ENCODE measurements at places on chromosomes 1 and 21.

- DNase-seq = no peak
Observed at GRCh38 chr21:28247454-28248020, 745.1 kb downstream of the LTN1 start.

GRCh38 chr1:215044151-215044550 lies 38.4 kb upstream of the KCNK2 start:
- DNase-seq = no peak

GRCh38 chr1:200124309-200124708 lies 96.8 kb downstream of the NR5A2 start:
- DNase-seq = no peak

DNA sequence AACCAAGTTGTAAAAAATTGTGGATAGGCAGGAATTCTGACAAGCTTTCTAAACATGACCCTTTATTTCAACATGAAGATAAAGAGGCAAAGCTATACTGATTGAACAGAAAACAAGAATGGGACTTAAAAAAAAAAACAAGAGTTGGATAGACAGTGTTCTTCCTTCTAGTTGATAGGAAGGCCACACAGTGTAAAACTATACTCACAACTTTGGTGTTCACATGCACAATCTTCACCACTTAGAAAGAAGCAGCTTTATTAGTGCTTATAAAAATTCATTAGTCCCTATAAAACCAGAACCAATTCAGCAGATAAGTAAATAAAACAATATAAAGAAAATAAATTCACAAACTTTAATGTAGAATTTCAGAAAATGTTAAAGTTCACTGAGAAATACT lies 101.8 kb downstream of the AKT3 start:
- DNase-seq = no peak

GRCh38 chr1:54017979-54018378 lies at the start of gene LDLRAD1:
Gene LDLRAD1 (minus strand): TSS chr1:54018186. CDS start chr1:54018112, 74 bp downstream.
- no peak for DNase-seq

DNA sequence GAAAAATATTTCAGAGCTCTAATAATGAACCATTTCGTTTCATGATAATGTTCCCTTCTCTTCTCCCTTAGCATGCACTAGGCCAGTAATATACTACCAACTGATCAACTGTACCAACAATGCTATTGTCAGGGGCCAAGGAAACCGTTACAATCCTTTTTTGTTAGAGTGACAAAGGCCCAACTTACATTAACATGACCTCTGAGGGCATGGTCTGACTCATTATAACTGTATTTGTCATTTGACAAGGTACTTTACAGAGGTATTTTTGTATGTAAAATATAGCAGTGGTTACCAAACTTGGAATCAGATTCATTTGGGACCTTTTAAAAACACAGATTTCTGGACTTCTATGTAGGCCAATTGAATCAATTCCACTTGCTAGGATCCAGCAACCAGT lies 102.6 kb upstream of the RRP15 start:
- no peak for DNase-seq

GRCh38 chr1:239870194-239870593 lies 221.5 kb upstream of the FMN2 start:
- DNase-seq = no peak

GRCh38 chr1:82979593-82980236 lies 1019.2 kb downstream of the TTLL7 start:
- DNase-seq = no peak

DNA sequence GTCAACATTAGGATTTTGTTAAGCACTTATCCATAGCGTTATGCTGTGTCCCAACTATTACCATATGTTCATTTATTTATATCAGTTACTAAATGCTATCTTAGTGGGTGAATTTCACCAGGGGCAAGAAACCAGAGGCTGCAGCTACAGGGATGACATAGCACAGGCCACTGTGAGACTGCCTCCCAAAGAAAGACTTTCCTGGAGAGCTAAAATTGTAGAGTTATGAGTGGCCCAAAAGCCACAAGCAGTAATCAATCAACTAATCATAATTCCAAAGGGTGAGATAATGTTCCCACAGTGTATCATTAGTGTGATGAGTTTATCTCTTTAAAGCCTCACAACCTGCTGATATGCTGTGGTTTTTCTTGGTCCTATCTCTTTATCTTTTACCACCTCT lies 3.8 kb upstream of the TGFB2 start:
- DNase-seq = peak; percentile 38

DNA sequence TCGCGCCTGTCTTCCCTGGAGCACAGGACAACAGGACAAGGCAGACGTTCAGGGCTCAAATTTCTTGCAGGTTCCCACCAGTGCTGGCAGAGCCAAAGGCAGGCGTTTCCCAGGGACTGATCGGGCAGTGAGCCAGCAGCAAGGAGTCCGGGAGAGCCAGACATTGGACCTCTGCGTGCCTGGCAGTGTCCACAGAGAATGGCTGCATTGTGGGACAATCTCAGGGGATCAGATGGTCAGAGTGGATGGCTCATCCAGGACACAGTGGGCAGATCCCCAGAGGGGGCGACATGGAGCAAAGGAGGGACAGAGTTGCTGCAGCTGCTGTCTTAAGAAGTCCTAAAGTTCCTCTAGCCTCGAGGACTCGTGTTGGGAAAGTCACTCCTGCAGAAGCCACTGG lies 4.6 kb downstream of the TMEM63A start:
- peak; percentile 25 for DNase-seq

DNA sequence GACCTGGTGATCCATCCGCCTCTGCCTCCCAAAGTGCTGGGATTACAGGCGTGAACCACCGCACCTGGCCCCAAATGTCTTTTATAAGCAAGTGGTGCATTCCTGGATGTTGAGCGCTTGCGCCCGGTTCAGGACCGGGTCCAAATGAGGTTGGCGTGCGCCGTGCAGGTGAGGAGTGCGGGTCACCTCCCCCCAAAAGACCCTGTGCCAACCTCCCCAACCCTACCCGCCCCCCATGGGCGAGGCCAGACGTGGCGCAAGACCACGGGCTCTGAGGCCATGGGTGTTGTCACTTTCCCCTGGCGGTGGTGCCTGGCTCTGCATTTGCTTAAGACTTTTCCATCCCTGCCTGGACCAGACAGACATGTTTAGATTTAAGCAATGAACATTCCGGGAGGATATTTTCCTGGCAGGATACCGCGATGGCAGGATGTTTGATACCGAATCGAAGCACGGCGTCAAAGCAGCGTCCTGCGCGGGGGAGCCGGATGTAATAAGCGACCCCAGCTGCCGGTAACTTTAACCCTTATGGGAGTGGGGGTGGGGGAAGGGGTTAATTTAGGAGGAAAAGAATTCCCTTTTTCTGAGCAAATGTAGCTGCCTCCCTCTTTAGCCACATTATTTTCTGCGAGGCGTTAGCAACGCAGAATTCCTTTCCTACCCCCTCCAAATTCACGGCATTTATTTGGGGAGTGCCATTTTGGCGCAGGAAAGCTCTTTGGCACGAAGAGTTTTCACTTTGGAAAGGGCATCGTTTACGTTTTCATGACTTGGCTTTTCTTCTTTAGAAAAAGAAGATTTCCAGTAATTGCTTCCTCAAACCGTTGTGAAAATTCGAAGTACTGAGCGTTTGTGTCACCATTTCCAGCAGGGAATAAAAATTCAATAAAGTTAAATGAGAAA lies 27.8 kb upstream of the RNF187 start:
- peak; percentile 83 for DNase-seq

- no peak for DNase-seq
Observed at GRCh38 chr1:228989176-228989575, 253.9 kb downstream of the RHOU start.

- DNase-seq = peak; percentile 98
Observed at GRCh38 chr1:56578963-56579875, at the start of gene PLPP3. Gene PLPP3 (minus strand): TSS chr1:56579563. CDS start chr1:56579016, 547 bp downstream.

DNA sequence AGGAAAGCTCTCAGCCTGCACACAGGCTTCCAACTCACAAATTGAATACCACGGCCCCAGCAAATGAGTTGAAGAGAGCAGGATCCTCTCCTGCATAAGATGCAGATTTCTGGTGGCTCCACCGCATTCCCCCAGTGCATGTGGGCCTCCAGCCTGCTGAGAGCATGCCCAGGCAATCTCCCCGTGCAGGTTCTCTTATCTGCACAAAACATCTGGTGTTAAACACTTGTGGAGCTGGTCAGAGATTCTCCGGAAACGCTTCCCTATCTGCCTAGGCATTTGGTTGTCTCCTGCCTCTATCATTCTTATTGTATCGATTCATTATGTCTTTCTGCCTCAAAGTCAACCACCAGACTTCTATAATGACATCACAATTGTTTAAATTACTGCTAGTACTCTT lies 1349.0 kb upstream of the B3GALT2 start:
- DNase-seq = peak; percentile 27

GRCh38 chr1:203287109-203287893 lies 18.0 kb upstream of the BTG2 start:
- DNase-seq = no peak

DNA sequence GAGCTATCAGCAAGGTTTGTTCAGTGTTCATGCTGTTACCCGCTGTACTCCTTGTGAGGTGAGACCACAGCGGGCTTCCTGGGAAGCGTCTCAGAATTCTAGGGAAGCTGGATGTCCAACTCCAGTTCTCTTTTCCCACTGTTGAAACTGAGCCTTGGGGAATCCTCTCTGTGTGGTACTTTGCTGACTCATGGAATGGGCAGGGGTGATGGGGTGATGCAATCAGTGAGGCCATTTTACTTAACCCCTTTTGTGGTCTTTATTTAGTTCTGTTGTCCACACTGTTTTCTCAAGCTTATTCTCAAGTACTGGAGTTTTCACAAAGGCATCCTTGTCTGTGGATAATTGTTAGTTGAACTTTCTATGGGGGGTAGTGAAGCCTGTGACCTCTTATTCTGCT lies 42.6 kb downstream of the ACKR1 start:
- no peak for DNase-seq

- DNase-seq = no peak
Observed at GRCh38 chr1:228314658-228315483, 91.8 kb downstream of the TRIM11 start.

GRCh38 chr1:90959352-90960206 lies 62.3 kb downstream of the ZNF644 start:
- DNase-seq = no peak

DNA sequence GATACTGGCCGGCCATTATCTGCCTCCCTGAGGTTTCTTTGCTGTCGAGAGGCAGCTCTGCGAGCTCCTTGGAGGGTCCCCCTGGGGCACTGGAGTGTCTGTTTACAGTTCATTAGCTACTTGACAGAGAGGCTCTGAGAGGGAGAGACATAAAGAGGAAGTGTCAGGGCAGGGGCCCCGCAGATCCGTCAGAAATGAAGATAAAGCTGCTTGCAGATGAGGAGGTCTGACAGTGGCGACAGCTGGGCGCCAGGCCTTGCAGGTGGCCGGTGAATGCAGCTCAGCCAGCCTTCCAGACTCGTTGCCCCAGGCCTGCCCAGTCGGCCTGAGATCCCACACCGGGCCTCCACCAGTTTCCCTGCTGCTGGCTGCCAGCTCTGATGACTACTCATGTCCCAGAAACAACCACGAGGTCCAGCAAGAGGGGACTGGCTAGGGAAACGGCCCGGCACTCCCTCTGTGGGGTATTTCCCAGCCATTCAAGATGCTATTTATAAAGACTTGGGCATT lies 84.7 kb downstream of the DISP3 start:
- DNase-seq = no peak

DNA sequence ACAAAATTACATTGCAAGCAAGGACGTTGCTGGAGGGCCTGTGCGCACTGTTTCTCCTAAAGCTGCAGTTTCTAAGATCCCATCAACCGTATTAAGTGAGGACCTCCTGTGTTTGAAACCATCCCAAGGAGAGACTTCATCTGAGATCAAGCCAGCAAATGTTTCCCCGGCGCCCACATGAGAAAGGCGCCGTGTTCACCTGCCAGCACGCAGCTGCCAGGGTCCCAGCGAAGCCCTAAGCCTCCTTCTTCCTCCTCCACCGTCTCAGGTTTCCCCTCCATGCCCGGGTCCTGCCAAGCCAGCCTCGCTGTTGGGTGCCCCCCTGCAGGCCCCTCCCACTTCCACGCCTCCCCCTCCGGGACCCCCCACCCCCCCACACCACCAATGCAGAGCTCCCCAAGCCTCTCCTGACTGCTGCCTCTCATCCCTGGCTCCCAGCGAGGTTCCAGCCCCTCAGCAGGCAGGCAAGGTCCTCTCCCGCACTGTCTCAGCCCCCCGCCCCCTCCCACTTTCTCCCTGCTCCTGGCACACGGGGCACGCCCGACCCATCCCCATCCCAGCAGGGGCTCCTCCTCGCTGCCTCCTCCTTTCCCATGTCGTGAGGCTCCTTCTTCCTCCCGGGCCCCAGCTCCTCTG lies 8.6 kb upstream of the TFF1 start:
- DNase-seq = no peak

- DNase-seq = no peak
Observed at GRCh38 chr21:42607525-42608102, 45.8 kb upstream of the PDE9A start.

GRCh38 chr1:7885513-7886404 lies 32.9 kb upstream of the UTS2 start:
- no peak for DNase-seq

Measured in fibroblast of skin of right biceps (primary cell).